Skin of body (tissue), 3 donors: ENCODE measurements at places on chromosomes 2 and 18.
A peak's percentile ranks its signal among the peaks of the same experiment; 100 is the strongest.

GRCh38 chr2:70728128-70728527 is 39.9 kb downstream of the ADD2 start:
- no peak for DNase-seq

DNA sequence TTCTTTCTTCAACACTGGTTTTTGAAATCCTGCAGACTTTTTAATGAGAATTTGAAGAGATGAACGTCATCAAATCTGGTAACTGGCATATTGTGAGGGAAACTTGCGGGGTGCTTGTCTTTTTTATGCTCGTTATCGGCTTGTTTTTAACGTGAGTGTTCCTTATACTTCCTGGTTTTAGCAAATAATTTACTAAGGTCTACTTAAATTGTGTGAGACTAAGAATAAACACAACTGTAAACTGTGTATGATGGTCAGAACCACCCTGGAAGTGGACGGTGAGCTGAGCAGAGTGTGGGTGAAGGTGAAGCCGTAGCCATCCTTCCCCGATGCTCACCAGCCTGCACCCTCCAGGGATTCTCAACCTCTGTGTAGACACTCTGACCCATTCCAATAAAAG is 82.3 kb upstream of the CDC42EP3 start:
- DNase-seq, result no peak

- DNase-seq, result no peak
These were observed 1137.7 kb upstream of the CHAC2 start for GRCh38 chr2:52629944-52630343.

GRCh38 chr2:219392754-219393153 is 5.0 kb upstream of the DNPEP start:
- no peak for DNase-seq

- DNase-seq, result no peak
These were observed 99.6 kb upstream of the CSRNP3 start for GRCh38 chr2:165369898-165370296.

- no peak for DNase-seq
These were observed 130.1 kb downstream of the NFATC1 start for GRCh38 chr18:79525556-79526467.

DNA sequence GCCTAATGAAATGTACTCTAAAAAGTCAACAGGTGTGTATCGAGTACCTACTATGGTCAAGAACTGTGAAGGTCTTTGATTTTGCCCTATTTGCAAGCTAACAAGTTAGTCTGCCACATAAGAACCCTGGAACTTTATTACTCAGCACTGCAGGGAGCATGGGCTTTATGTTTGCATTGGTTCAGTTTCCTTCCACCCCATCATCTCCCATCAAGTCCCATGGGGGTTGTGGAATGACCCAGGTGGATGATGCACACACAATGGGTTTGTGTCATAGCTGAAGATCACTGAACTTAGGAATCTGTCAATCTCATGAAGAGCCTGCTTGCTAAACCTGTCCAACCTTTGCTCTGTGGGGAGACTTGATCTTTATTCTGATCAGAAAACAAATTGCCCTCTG is 265.5 kb downstream of the RPRM start:
- DNase-seq, result no peak

DNA sequence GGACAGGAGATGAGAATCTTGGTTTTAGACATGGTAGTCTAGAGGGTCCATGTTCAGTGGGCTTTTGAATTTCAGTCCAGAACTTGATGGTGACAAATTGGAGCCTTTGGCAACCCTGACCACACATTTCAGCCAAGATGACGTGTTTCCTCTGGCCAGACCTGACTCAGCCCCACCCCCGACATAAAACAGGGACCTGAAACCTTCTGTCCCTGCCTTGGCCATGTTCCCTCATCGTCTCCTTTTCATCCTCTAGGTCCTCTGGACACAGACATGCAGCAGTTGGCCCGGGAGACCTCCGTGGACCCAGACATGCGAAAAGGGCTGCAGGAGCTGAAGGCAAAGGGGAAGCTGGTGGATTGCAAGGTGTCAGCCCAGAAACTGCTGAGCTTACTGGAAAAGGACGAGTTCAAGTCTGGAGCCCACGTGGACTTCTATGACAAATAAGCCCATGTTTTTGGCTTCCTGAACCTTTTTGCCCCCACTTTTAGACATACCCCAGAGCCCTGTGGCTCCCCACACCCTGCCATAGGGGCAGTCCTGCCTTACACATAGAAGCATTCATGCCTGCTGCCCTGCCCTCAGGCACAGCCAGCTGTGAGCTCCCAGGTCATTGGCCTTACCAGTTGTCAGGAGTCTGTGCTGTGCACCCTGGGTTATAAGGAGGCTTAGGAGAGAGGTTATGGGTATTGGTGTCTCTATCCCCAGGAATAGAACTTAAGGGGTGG is 4.0 kb downstream of the SPR start:
- DNase-seq, result no peak

- no peak for DNase-seq
These were observed 1.5 kb downstream of the RHOB start for GRCh38 chr2:20448246-20448976.

DNA sequence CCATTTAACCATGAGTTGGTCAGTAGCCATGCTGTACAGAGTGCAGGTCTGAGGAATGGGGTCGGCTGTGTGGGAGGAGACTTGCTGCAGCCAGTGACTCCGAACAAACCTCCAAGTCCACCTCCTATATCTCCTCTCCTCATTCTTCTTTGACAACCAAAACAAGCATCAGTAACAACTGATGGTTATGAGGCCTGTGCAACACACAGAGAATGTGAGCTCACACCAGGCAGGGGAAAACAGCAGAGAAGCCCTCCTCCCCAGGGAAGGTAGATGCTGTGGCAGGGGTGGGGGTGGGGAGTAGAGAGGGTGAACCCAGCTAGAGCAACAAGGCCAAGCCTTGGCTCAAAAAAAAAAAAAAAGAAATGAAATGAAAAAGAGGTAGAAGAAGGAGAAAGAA is 12.3 kb upstream of the CNGA3 start:
- no peak for DNase-seq

GRCh38 chr2:25169073-25169470 is 692 bp upstream of the POMC start:
- no peak for DNase-seq

DNA sequence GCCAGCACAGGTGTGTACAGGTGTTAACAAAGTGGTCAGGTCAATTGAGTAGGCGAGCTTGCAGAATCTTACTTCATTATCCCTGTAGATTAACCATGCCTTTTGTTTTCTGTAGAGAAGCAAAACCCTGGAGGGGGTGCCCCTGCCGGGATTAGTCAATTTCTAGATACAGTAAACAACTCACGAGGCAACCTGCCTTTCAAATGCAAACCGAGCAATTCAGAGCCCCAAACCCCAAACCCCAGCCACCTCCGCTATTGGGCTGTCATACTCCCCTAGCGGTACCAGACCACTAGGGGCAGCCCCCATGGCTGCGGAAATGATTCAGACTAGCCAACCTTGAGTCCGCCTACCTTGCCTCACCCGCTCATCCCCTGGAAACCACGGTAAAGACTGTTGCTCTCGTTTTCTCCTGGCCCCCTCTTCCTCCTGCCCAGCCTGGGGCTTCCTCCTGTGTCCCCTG is 61.4 kb upstream of the KIF5C start:
- DNase-seq, result no peak

GRCh38 chr2:147937744-147938349 is 82.7 kb downstream of the ORC4 start:
- DNase-seq, result no peak

DNA sequence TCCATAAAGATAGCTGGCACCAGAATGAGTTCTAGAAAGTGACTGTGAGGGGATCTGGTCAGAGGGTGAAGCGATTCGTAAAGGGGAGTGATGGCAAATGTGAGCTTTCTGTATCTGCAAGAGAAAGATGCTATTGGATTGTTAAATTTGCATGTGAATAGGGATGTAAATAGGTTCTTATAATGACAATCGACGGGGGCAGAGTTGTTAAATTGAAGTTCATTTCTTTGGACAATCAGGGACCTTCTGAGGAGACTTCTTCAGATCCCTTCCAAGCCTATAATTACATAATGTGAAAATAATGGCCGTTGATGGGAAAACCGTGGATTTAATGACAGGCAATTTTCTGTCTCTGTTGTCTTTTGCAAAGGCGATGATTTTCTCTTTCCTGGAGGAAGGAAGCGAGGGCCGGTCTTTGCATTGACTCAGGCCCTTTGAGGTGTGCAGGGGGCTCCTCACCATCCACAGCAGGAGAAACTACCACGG is 52.2 kb upstream of the TMEM18 start:
- DNase-seq, result no peak

DNA sequence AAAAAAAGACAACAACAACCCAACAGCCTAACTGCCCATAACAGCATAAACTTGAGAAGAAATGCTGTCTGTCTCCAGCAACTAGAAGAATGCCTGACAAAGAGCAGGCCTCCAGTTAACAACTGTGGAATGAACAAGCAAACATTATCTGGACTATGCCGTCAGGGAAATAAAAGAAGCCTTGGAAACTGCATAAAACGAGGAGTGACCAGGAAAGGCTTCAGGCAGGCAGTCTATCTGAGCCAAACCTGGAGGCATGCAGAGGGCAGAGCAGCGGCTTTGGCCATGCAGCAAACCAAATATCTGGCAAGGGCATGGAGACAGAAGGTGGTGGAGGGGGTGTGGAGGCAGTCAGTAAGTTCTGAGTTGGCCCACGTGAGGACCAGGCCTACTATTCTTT is 11.1 kb downstream of the HES6 start:
- no peak for DNase-seq

DNA sequence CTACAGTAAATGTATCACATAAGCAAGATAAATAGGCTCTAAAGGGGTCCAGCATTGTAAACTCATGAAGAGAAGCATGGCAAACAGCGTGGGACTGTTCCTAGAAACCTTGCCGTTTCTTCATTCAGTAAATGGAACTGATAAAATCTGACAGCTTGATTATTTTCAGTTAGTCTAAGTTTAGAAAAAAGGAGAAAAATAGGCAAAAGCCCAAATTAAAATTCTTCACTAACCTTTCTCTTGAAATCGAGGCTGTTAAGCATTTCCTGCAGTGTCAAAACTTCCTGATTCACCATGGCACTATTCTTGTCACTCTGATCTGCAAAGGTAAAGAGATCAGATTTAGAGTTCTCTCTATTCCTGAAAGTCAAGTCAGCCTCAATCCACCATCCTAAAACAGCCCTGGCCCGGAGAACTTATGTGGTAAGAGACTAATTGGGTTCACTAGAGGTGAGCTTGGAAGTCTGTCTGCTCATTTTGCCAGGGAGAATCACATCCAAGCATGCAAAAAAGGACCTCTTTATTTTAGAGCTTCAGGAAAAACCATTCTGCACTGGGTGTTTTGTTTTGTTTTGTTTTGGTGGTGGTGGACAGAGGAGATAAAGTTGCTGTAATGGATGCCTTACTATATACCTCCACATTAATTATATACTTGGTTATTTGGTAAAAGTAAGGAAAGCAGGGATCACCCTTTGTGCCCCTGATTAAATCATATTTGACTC is 52.4 kb upstream of the STAT1 start:
- no peak for DNase-seq

- DNase-seq, result peak; percentile 9
These were observed 4.6 kb upstream of the ATOH8 start for GRCh38 chr2:85748985-85749875.

DNA sequence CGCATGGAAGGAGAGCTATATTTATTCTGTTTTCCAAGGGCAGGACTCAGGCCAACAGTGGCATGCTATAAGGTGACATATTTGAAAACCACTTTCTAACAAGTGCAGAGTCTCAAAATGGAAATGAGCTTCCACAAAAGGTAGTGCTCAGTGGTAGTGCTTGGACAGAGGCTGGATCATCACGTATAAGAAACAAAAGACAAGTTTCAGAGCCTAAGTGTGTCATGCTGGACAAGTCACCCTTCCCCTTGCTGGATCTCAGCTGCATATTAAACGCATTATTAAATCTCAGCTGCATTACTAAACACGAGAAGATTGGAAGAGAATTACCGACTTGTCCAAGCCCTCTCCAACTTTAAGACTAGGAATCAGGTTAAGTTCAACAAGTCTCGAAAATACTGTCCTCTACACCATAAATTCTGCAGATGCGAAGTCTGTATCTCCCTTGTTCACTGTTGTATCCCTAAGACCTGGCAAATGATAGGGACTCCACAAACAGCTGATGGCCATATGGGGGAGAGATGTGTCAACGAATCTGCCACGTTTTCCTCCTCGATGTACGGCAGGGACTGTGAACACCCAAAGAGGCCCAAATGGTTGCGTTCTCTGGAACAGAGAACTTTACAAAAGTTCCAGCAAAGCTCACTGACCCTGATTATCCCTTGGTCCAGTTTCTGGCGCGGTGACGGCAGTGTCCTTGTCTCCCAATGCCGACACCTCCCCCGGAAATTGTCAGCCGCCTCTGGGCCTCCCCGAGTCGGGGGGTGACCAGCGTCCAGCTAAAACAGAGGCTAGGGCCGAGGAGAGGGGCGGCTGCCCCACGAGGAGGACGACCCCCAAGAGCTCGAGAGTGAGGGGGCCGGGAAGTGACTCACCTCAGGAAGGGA is 611 bp downstream of the NOL10 start:
- no peak for DNase-seq

DNA sequence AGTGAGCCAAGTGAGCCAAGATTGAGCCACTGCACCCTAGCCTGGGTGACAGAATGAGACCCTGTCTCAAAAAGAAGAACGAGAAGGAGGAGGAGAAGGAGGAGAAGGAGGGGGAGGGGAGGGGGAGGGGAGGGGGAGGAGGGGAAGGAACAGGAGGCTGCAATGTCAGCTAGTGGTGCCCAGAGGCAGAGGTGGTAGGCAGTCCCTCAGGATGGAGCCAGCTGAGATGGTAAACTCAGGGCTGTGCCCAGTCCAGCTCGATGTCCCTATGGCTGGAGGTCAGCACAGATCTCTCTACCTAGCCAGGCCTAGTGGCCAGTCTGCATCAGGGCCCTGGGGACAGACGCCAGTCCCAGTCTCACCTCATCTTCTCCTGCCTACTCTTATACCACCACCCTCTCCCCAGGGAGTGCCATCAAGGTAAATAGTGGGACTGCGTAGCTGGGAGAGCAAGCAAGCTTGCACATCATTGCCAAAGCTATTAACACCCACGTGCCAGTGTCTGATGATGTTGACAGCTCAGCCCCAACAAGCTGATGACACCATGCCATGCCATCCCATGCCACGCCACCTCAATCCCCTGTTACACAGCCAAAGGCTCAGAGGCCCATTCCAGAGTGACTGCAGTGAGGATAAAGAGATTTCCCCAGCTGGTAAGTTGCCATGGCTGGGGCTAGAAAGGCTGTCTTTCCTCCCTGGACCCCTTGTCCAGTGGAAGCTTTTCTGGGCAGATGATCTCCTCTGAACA is 7.6 kb upstream of the PLB1 start:
- DNase-seq, result no peak

DNA sequence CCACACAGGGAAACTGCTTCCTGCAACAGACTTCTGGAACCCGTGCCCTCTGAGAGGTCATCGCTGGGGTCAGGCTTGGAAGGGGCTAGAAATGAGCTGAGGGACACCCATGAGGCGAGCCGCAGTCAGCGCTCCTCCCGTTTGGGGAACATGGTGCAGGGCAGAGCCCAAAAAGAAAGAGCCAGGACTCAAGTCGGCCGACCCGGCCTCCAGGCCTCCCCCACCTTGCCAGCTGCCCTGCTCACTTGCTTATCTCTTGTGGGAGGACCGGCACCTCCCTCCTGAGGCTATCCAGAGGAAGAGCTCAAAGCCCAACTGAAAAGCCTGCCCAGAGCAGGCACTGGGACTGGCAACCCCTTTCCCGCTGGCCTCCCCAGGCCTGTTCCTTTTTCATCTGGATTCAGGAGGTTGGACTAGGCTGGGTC is 43.6 kb downstream of the SCTR start:
- no peak for DNase-seq

GRCh38 chr18:76518860-76519538 is 24.0 kb upstream of the ZNF516 start:
- peak; percentile 61 for DNase-seq
